Foreskin keratinocyte (primary cell): ENCODE measurements at places on chromosomes 4 and X. TPM values are rescaled to one million over a fixed set of nuclear protein-coding genes. Genes with fewer than 3 reads are reported as not detected.

Gene GPR119
- polyA plus RNA-seq = not detected in 2 replicates

Gene STS
- 0.38 and 0.50 TPM in 2 replicates for polyA plus RNA-seq

GRCh38 chr4:168028970-168029597, 63.3 kb upstream of the ANXA10 start:
- DNase-seq = no peak

Gene CXorf65
- polyA plus RNA-seq = not detected in 2 replicates

Gene TIMM17B
- 92.4 and 102 TPM in 2 replicates for polyA plus RNA-seq

DNA sequence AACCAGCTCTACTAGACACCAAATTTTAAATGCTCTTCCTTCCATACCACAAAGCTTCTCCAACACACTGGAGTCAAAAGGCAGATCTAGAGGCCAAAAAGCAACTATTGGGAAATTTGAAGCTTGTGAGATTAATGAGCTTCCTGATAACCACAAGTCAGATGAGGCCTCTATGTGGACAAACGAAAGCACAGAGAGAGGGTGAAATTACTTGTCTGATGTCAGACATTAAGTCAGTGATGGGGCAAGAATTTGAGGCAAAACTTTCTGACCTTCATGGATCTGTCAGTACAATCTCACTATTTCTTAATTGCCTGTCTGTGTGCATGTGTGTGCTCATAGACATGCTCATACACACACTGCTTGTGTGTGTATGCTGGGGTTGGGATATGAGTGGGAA, 103.6 kb downstream of the GUCY2F start:
- no peak for DNase-seq

Gene SHISA3
- not detected in 2 replicates for polyA plus RNA-seq

- DNase-seq = no peak
Observed at GRCh38 chrX:10884246-10884645, 226.9 kb upstream of the HCCS start.

GRCh38 chr4:176734461-176734860, 58.3 kb downstream of the VEGFC start:
- no peak for DNase-seq

- DNase-seq = no peak
Observed at GRCh38 chr4:113971706-113972360, 7.6 kb downstream of the ARSJ start.

DNA sequence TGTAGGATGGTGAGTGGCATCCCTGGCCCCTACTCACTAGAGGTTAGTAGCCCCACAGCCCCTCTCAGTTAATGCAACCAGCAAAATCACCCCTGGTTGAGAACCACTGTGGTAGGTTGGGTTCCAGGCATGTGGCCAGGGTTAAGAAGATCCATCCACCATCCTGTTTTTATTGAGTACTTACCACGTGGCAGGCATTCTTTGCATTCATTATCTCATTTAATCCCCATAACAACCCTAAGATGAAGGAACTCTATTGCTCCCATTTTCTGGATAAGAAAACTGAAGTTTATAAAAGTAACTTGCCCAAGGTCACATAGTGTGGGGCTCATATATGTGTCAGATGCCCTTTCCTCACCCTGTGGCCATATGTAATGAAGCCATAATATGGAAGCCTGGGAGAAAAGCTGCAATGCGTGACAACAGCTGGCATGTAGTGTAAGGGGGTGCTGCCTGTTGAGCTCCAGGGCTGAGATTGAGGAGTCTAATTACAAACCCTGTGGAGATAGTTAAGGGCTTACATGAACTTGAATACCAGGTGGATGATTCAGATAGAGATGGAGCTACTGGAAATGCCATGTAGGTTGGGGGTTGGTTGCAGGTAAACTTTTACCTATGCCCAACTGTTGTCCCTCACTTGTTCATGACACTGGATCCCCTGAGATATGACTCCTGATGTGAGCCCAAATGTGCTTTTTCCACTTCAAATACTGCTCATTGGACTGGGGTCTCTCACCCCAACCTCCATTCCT, 100.2 kb upstream of the PGRMC2 start:
- peak; percentile 84 for DNase-seq

- no peak for DNase-seq
Observed at GRCh38 chrX:72143609-72143907, 11.8 kb upstream of the RTL5 start.

- DNase-seq = no peak
Observed at GRCh38 chr4:178937130-178937529, 1494.9 kb upstream of the AGA start.

Gene AMELX
- not detected in 2 replicates for polyA plus RNA-seq

- DNase-seq = no peak
Observed at GRCh38 chr4:186144946-186145569, 40.6 kb downstream of the FAM149A start.

DNA sequence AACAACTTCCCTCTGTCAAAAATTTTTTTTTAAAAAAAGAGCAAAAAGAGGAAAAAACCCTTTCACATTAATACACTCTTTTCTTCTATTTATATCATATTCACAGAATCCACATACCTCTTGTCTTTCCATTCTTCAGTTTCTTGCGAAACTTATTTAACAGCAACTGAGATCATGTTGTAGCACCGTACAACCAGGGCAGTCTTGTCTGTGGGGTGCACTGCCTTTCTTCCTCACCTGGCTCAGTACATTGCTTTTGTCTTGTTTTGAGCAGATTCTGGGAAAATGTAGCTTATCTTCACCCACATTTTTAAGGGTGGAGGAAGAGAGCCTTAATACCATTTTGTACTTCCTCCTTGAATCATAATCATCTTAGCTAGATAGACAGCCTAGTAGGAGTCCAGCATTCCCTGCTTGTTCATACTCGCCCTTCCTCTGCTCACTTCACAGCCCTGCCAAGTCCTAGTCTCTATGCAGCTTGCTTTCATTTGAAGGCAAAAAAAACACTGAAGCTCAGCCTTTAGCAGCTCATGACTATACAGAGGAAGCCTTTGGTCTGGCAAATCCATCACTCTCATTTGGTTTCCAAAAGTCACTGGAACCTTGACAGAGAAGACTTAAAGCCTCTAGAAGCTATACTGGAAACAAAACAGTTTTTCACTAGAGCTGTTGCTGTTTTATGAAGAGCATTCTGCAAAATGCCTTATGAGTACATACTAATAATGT, 140.6 kb upstream of the BANK1 start:
- DNase-seq = peak; percentile 80

Gene DUX4
- not detected in 2 replicates for polyA plus RNA-seq

- DNase-seq = no peak
Observed at GRCh38 chrX:56462389-56462788, 101.0 kb upstream of the UBQLN2 start.

Gene UGT2B10
- not detected in 2 replicates for polyA plus RNA-seq

- no peak for DNase-seq
Observed at GRCh38 chrX:150352114-150352513, 11.0 kb upstream of the MAMLD1 start.

- no peak for DNase-seq
Observed at GRCh38 chrX:13565511-13565910, 3.9 kb upstream of the EGFL6 start.

Gene CXorf51B
- polyA plus RNA-seq = not detected in 2 replicates

Gene PAQR3
- polyA plus RNA-seq = 5.7 and 6.7 TPM in 2 replicates

GRCh38 chr4:89614155-89614554, 222.8 kb downstream of the SNCA start:
- DNase-seq = no peak

- DNase-seq = no peak
Observed at GRCh38 chr4:161680146-161680545, 483.7 kb downstream of the FSTL5 start.

DNA sequence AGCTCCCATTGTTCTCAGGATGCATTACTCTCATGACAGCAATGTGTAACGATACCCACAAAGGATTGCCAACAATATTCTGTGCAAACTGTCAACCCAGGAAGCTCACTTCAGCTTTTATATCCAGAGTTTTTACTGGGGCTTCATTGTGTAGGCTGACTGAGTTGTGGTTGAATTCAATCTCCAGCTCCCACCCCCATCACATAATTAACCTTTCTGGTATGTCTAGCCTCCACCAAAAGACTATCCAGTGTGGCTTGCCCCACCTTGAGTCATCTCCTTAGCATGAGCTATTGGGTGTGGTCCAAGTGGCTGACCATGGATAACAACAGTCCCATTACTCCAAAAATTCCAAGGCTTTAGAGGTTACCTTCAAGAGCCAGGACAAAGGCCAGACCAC, 17.7 kb upstream of the TAB3 start:
- DNase-seq = peak; percentile 71

Gene ETDA
- not detected in 2 replicates for polyA plus RNA-seq

- DNase-seq = no peak
Observed at GRCh38 chr4:15716115-15716514, 13.2 kb downstream of the BST1 start.

Gene RHOH
- not detected in 2 replicates for polyA plus RNA-seq

DNA sequence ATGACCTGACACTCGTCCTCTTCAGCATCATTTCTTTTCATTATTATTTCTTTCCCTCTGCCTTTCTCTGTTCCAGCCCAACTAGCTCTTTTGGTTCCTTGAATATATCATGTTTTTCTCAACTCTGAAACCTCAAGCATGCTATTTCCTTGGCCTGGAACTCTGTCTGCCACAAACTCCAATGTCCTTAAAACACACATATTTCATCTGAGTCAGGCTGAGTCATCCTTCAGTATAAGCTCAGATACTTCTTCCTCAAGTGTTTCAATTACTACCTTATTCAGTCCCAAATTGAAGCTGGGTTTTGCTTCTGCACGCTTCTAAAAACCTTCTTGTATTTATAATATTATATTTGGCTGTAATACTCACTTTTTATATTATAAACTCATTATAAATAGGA, 424.2 kb downstream of the PDGFC start:
- DNase-seq = peak; percentile 66

DNA sequence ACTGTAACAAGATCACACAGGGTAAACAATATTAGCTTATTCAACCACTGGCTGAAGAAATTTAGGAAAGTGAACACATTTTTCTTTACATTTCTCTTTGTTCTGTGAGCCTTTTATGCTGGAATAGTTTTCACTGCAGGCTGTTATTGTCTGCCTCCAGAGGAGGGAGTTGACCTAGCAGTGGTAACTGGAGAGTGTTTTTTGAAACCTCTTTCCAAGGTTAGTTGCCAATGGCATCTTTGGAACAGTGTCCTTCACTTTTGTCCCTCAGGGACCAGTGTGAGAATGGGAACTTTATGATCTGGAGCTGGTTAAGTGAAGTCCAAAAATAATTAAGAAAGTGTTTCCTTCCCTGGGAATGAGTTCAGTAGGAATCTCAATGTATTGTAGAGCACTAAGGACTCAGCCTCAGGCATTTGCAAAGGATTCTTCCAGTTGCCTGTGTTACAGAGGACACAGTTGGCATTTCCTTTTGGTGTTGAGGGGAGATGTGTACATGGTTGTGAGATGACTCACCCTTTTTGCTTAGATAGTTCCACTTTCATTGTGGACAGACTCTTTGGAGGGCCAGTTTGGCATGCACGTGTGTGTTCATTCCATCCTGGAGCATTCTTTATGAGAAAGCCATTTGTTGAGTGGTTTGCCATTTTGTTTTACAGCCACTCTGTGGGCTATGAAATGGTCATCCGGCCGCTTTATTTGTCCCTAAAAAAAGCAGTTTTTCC, 61.3 kb downstream of the AR start:
- peak; percentile 48 for DNase-seq

DNA sequence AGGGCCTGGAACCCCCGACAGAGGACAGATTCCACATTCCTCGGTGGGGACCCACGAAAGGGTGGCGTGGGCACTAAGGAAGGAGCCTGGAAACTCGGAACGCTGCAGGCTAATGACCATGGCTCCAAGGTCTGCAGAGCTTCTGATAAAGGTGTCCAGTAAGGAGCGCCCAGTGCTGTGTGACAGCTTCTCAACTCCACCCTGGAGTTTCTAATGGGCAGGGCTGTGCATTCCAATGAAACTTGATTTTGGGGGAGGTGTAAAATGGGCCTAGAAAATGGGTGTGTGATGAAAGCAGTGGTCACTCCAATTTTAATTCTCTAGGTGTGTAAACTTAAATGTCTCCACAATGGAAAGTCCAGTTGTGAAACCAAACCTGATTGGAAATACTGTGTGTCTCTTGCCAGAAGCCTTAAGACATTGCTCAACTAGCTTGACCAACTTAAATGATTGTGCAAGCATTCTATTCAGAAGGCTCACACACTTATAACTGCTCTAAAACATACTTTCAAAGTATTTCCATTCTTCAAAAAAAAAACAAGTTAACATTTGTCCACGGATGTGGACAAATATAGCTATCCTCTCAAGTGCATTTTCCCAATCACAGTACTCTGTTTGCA, 52.1 kb downstream of the XAGE2 start:
- no peak for DNase-seq

DNA sequence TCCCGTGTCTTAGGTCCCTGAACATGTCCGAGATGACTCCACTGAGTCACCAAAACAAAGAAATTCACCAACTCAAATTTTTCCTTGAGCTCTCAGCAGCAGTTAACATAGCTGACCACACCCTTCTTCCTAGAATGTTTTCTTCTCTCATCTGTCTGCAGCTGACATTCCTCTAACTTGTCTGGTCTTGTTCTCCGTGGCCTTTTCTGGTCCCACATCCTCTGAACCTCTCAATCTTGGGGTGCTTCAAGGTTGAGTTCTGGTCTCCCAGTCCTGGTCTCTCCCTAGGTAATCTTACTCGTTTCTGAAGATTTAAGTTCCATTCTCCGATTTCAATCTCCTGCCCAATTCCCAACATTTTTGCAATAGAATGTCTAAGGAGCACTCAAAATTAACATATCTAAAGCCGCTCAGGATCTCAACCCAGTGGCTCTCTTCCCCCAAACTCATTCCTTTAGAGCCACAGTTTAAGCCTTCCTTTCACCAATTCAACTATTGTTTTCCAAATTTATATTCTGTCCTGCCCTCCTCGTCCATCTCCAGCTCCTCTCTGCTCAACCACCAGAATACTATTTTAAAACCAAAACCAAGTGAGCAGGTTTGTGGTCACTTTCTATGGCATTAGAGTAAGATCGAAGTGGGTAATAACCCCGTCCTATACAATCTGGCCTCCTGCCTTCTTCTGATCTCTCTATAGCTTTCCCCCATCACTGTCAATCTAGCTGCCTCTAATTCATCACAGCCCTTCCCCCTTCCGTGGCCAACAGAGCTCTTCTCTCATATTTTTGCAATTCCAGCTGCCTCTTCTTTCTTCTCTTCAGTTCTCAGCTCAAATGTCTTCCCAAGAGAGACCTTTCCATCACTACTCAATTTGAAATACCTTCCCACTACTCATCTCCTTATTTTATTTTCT, 1.2 kb downstream of the TRIML2 start:
- peak; percentile 93 for DNase-seq

DNA sequence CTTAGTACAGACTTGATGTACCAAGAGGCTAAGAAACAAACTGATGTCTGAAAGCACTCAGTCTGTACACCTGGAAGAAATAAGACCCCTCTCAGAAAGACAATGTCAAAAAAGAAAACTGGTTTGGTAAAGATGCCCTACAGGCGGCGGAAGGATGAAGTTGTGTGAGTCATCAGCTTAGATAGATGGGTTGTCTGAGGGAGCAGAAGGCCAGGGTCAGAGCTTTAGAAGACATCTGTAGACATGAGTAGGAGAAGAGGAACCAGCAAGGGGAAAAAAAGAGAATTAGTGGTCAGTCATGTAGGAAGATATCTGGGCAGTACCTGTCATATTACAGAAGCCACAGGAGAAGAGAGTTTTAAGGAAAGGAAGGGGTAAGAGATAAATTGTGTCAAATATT, 8.3 kb downstream of the SRPX2 start:
- DNase-seq = no peak

Gene TRIML2
- 18.3 and 48.9 TPM in 2 replicates for polyA plus RNA-seq
